ENCODE measurements at places on chromosomes 11 and 22.

DNA sequence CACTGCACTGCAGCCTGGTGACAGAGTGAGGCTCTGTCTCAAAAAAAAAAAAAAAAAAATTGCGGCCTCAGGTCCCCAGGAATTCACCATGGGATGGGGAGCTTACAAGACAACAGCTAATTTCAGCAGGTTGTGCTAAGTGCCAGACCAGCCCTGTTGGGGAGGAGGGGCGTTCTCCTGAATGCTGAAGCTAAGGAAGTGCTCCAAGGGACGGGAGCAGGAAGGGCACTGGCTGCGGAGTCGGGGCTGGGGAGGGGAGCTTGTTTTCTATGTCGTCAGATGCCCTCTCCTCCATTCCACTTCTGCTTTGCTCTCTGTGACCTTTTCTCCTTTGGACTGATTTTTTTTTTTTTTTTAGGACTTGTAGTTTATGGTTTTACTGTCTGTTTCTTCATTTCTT, 4.5 kb downstream of the ADAMTS15 start:
- no peak for DNase-seq

GRCh38 chr22:17700778-17701177, 62.2 kb downstream of the BCL2L13 start:
- no peak for DNase-seq

- DNase-seq = no peak
Observed at GRCh38 chr11:130086669-130087068, 17.0 kb downstream of the APLP2 start.

DNA sequence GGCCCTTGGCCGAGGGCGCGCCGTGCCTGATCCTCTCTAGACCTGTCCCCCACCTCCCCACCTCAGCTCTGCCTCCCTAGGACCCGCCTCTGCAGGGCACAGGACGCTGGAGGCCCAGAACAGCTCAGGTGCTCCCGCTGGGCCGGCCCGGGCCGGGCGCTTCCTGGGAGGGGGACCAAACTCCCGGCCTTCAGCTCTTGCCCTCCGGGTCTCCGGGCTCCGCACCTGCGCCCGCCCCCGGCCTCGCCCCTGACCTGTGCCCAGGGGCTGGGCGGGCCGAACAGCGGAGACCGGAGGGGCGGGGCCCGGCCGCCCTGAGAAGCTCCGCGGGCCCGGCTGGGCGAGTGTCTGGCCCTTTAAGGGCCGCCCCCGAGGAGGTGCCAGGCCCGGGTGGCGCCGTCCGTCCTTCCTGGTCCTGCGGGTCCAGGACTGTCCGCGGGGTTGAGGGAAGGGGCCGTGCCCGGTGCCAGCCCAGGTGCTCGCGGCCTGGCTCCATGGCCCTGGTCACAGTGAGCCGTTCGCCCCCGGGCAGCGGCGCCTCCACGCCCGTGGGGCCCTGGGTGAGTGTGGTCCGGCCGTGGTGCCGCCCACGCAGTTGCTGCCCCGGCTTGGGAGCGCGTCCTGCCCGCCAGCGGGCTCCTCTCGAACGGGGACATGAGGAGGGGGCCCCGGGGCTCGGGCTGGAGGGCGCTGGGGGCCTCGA, at the start of gene SSH3:
SSH3 (plus strand) TSS at position 399 of the 703 bp plus-strand sequence; CDS start at position 495, 96 bp downstream.
- peak; percentile 46 for DNase-seq

DNA sequence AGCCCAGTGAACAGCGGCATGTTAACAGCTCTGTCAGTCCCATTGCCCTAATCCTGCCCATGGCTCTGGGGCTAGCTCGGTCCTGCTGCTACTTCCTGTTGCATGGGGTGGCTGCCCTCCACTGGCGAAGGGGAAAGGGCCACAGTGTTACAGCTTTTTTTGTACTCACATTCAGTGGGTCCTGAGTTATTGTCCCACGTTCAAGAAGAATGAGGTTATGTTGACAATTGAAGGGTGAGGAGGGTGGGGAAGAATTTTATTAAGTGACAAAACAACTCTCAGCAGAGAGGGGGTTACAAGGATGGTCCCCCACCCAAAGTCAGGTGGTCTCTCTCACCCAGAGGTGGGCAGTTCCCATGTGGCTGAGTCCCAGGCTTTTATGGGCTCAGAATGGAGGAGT, 17.7 kb upstream of the MS4A7 start:
- DNase-seq = no peak

DNA sequence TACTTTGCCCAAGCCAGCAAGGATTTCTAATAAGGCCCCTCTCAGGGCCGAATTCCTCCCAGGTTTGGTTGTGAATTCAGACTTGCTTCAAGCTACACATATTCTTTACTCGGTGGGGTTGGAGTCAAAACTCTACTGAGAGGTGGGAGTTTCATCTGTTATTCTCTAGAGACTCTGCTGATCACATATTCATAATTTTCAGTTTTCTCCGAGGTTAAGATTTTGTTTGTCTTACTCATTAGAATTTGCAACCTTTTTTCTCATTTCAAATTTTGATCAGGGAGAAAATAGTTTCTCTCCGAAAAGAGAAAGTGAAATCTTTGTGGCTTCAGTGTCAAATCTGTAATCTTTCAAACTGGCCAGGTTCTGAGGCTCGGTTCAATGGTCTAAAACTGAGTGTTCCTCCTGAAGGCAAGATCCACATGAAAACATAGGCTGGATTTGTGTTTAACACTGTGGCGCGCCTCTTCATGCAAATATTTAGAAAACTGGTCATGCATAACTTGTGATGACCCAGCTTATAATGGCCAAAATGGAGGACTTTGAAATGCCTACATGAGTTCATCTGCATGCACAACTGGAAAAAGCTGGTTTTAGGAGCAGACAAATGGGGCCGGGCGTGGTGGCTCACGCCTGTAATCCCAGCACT, 21.5 kb upstream of the GSTP1 start:
- no peak for DNase-seq

DNA sequence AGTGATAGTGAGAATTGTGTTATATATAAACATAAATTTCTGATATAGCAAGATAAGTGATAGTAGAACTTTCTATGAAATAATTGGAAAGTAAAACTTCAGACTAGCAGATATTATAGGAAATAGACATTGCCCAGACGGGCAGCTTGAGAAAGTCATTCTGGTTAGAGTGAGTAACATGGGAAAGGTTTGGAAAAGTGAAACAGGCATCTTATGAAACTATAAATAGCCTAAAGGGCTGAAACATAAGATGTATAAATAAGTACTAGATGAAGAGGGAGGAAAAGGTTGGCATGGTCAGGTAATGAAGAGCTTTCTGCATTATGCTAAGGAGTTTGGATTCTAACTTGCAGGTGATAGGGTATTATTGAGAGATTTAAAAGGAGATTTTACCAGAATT, 101.3 kb downstream of the DYNC2H1 start:
- DNase-seq = no peak

DNA sequence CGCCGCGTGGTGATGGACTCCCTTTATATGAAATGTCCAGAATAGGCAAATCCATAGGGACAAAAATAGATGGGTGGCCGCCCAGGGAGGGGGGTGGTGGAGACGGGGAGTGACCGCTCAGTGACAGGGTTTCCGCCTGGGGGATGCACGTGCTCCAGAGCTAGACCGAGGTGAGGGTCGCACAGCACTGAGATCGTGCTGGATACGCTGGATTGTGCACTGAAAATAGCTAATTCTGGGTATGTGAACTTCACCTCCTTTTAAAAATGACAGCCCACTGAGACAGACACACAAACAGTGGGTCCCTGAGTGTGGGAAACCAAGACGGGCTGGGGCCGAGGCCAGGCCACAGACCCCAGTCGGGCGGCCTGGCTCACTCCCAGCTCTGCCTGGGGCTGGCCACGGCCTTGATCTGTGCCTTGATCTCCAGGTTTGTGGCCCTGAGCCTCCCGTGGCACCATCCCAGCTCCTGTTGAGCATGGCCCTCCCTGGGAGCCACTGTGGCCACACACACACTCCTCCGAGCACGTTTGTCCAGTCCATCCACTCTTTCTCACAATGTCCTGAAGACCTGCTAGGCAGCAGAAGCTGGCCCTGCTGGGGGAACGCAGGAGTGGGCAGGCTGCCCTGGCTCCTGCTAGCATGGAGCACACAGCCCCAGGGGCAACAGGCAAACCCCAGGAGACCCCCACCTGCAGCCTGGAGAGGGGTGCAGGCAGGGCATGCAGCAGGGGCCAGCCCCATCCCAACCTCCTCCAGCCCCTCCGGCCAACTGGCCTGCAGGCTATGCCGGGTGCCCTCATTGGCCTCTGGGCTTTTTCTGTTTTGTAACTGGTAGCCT, 41.0 kb upstream of the TH start:
- DNase-seq = no peak

GRCh38 chr11:116702772-116703385, 69.9 kb downstream of the BUD13 start:
- DNase-seq = no peak

DNA sequence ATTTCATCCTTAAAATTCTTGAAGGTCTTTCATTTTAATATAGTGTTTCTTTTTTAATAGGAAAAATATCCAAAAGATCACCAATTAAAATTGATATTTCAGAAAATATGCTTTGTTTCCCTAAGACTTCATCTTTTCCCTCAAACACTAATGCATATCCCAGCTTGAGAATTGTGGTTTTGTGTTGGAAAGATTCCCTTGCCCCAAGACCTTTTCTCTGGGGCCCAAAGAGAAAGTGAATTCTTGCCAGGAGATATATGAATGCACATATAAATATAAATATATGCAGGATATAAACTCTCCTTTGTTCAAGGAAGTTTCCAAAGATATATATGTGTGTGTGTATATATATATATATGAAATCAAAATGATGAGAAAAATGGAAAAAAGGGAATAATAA, 241.2 kb downstream of the FAM76B start:
- DNase-seq = no peak

DNA sequence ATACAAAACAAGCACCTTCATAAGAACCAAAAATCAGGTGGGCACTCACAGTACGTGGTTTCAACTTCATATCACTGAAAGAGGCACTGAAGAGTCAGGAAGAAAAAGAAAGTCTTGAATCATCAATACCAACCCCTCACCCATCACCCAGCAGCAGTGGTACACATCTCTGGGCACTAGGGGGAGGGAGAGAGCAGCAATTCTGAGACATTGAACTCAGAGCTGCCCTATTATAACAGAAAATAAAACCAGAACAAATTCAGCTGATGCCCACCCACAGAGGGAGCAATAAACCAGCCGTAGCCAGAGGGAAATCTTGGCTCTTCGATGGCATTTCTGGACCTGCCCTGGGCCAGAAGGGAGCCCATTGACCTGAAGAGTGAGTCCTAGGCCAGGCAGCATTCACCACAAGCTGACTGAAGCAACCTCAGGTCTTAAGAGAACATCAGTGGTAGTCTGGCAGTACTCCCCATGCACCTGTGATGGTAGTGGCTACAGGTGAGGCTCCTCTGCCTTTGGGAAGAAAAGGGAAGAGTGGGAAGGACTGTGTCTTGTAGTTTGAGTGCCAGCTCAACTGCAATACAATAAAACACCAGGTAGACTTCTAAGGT, 42.2 kb upstream of the FAM181B start:
- DNase-seq = peak; percentile 18

Measured in activated T-cell treated with anti-CD3 and anti-CD28 coated beads for 48 hours (primary cell).